ENCODE measurements at places on chromosomes 16 and 17.

DNA sequence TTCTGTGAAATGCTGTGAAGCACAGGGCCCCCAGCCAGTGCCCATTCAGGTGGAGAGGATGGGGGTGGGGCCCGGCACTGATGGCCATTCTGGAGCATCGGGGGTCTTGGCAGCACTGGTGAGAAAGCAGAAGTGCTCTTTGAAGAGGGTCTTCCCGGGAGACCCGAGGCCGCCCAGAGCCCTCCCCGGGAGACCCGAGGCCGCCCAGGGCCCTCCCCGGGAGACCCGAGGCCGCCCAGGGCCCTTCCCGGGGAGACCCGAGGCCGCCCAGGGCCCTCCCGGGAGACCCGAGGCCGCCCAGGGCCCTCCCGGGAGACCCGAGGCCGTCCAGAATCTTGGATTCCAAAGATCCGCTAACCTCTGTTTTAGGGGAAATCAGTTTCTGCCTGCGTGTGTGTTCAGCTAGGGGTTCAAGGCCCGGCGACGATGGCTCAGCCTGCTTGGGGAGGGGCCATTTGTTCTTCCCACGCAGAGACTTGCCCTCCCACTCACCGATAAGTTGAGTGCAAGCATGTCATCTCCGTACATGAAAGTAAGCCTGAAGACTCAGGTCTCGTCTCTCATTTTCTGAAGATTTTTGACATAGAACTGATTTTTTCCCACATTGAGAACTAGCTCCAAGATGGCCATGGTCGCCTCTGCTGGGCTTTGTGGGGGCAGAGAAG is 35.2 kb upstream of the CAPN15 start:
- no peak for DNase-seq

DNA sequence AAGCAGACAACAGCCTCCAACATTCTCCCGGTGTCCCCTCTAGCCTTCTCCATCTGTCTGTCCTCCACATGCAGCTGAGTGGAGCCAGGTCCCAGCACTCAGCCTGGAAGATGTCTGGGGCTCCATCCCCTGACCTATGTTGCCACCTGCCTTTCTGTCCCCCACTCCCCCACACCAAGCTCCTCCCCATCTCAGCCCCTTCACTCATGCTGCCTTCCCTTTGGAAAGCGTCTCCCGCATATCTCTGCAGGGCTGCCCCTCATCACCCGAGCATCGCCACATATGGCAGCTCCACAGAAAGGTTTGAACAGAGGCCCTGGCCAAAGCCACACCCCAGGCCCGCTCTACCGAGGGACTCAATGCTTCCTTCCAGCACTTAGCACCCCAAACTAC is 24.2 kb downstream of the NSMCE1 start:
- no peak for DNase-seq

DNA sequence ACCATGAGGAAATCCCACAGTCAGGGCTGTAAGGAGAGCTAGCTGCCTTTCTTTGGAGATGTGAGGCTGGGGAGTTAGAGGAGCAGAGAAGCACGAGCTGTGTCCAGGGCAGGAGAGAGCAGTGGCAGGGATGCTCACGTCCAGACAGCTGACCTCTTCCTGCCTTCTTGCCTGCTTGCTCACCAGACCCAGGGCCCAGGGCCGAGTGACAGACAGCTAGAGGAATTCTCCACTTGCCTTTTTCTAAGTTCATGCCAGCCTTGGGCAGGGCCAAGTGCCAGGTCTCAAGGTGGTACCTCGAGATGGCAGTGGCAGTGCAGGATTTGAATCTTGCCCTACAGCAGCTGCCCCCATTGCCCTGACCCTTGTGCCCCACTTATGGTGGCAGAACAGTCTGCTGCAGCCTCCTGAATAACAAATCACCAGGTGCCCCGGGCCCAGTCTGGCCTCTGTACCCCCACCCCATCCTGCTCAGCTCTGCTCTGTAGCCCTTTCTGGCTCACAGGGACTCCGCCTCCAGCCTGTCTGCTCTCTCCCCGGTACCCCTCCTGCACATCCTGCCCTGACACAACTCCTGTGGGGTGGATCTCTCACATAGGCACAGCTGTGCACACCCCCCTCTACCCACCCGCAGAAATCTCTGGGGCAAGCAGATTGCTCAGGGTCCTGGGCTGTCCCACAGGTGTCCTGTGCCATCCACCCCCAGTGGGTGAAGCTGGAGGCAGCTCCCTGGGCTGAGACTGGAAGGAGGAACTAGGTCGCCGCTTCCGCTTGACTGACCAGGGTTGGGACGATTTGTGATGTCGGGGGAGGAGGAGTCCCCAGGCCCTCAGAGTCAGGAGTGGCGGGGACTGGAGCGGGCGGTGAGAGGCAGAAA is 25.9 kb downstream of the GRIN2C start:
- peak; percentile 89 for DNase-seq

DNA sequence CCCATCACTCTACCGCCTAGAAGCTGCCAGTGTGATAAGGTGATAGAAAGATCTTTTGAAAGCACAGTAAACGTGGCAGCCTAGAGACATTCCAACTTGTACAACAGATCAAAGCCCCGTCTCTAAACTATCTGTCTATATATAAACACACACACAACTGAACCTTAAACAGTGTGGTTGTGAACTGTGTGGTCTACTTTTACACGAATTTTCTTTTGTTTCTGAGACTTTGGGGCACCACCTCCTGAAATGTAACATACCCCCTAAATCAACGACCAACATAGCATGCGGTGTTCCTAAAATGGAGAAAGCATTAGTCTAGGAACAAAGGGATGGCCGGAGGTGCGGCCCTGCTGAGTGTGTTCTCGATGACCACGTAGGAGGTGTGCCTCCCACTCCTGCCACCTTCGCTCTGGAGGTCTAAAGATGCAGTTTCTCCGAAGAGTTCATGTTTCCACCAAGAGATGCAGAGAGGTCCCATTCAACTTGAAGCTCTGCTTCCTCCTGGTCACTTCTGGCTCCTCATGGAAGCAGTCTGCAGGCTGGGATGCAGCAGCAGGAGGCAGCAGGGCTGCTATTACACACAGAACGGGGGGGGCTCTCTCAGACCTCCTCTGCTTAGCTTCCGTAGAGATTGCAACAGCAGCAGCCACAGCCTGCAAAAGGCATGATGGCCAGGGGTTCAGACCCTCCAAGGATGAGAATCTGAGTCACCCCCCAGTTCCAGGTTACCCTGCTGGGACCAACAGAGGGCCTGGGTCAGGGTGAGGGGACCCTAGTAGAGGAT is 22.6 kb upstream of the USP10 start:
- no peak for DNase-seq

GRCh38 chr17:3667366-3668278 is 756 bp downstream of the TAX1BP3 start:
- DNase-seq, result peak; percentile 94

GRCh38 chr17:72472106-72472505 is 351.3 kb downstream of the SOX9 start:
- no peak for DNase-seq

GRCh38 chr16:8596581-8596980 is 6.3 kb upstream of the TMEM114 start:
- no peak for DNase-seq

All from eye (tissue), 1 donor.